Central memory CD8-positive, alpha-beta T cell (primary cell): ENCODE measurements at places on chromosomes 11 and 22.

DNA sequence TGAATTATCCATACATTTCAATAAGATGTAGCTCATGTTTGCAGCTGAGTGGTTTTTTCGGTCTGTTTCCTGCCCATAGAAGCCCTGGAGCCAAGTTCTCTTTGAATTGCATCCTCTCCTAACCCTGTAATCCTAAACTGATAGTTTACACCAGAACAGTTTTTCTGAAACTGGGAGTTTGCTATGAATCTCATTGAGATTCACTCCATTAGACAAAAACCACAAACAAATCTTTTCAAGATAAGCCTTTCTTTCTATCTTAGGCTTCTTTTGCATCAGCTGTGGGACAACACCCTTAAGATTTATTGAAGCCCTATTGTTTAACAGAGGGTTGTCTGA is 324.8 kb downstream of the DYNC2H1 start:
- DNase-seq, result no peak

DNA sequence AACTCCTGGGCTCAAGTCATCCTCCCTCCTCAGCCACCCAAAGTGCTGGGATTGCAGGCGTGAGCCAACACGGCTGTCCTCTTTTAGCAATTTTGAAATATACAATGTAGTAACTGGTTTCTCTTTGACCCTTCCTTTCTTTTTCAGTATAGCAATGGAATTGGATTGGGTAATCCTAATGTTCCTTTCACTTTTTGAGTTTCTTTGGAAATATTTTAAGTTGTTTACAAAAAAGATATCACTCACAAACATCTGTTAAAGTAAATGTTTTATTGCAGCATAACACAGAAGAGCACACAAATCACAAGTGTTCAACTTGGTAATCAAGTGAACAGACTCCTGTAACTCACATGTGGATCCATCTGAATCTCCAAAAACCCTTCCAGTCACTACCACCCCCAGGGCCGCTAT is 44.6 kb upstream of the EP300 start:
- DNase-seq, result no peak

GRCh38 chr11:123754101-123754568 is at the start of gene OR6X1:
TSS of gene OR6X1 (minus strand) at chr11:123754518. CDS start at chr11:123754518, 0 bp downstream.
- DNase-seq, result no peak

- no peak for DNase-seq
Measured at GRCh38 chr22:26553056-26553752, 36.7 kb downstream of the TPST2 start.

- DNase-seq, result no peak
Measured at GRCh38 chr11:9017773-9018172, 14.0 kb upstream of the NRIP3 start.

- DNase-seq, result no peak
Measured at GRCh38 chr22:38205261-38206128, 3.7 kb downstream of the MAFF start.

- DNase-seq, result no peak
Measured at GRCh38 chr22:50035131-50035881, 22.7 kb upstream of the IL17REL start.

DNA sequence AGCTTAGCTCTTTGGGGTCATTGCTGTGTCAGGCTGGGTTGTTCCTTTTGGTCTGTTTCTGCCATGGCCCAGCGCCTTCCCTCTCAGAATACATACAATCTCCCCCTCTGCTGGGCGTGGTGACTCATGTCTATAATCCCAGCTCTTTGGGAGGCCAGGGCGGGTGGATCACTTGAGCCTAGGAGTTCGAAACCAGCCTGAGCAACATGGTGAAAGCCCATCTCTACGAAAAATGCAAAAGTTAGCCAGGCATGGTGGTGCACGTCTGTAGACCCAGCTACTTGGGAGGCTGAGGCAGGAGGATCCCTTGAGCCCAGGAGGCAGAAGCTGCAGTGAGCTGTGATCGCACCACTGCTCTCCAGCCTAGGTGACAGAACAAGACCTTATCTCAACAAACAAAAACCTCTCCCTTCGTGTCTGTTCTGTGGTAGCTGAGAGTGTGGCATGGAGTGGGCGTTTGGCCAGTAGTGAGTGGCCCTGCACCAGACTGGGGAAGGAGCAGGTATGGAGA is 46.7 kb upstream of the RAB1B start:
- DNase-seq, result no peak

DNA sequence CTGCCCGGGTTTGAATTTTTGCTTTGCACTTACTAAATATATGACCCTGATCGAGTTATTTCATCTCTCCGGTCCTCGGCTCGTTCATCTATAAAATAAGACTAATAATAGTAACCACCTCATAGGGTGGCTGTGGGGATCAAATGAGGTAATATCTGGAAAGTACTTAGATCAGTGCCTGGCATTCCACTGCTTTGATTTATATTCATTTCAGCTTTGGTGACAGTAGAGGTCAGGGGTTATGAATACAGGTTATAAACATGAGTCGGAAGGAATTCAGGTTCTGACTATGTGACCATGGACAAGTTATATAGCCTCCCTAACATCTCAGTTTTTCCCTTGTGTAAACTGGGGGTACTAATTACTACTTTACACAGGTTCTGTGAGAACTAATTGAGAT is 2.9 kb upstream of the TEAD1 start:
- no peak for DNase-seq

- no peak for DNase-seq
Measured at GRCh38 chr11:107203656-107204055, 185.4 kb upstream of the GUCY1A2 start.

- no peak for DNase-seq
Measured at GRCh38 chr22:38477585-38477984, 9.7 kb downstream of the KDELR3 start.

GRCh38 chr11:94417386-94417987 is 16.3 kb upstream of the GPR83 start:
- DNase-seq, result no peak

DNA sequence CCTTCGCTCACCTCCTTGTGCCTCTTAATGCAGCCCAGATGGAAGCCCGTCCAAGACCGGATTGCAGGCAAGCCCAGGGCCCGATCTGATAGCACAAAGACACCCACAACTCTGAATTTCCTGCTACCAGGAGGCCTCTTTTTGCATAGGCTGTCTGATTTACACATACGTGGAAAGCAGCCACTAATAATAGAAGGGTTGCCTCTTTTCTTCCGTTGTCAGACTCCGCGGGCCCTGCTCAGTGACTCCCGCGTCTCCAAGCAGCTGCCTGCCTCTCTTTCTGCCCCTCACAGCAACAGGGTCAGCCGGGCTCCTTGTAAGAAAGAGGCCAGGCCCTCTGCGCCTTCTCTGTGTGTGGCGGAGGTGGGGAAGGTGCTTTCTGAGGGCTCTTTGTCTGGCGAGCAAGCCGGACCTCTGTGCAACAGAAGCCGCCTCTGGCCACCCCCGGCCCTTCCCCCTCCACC is 26.7 kb downstream of the FLI1 start:
- no peak for DNase-seq

GRCh38 chr11:131108760-131109159 is 192.5 kb upstream of the SNX19 start:
- no peak for DNase-seq

- DNase-seq, result no peak
Measured at GRCh38 chr11:393219-394033, 583 bp upstream of the PKP3 start.

GRCh38 chr22:49540913-49541692 is 286.6 kb downstream of the BRD1 start:
- DNase-seq, result no peak

GRCh38 chr11:110479108-110480101 is 49.7 kb downstream of the FDX1 start:
- DNase-seq, result no peak

GRCh38 chr22:47564651-47565434 is 802.4 kb downstream of the TBC1D22A start:
- DNase-seq, result no peak
